ENCODE measurements at places on chromosomes 5 and 9.

GRCh38 chr5:169174923-169175322, 126.0 kb downstream of the SLIT3 start:
- DNase-seq = no peak

- DNase-seq = no peak
Observed at GRCh38 chr5:151107738-151108520, 27.1 kb upstream of the TNIP1 start.

DNA sequence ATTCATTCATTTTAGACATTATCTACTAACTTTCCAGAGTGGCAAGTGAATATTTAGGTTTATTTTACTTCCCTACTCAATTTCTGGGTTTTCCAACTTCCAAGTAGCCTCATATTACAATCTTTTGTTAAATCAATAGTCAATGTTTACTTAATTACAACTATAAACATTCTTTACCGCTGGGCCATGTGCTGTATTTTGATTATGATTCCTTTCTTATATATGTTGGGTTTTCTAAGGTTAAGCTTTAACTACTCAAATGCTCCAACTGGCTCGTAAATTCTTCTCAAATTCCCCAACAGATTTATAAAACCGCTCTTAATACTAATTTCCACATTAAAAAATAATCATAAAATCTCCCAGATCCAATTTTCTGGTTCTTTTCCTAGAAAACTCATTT, 110.1 kb upstream of the ABCA1 start:
- DNase-seq = no peak

DNA sequence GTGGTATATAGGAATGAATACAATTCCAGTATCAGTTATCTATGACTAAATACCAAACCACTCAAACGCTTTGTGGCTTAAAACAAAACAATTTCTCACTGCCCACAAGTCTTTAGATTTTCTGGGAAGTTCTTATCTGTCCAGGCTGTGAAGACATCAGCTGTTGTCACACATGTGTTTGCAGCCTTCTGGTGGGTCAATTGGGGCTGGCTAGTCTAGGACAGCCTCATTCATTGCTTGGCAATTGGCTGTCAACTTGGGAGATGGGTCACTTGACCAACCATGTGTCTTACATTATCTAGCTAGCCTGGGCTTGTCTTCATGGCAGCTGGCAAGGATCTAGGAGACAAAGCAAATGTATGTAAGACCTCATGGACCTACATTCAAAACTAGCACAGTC, 53.8 kb upstream of the PAPPA start:
- DNase-seq = no peak

DNA sequence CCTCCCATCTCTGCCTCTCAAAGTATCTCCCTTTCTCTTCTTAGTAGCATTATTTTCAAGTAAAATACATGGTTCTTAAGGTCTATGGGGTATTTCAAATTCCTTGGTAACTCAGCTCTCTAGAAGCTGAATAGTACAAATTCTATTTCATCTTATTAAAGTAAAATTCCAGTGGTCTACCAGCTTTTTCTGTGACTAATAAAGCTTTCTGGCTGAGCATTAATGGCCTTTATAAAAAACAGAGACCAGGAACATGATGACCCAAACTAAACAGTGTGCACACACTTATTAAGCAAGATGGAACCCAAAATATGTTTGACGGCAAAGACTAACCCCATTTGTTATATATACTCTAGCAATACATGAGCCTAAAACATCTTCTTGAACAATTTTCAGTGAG, 142.6 kb downstream of the OR2K2 start:
- no peak for DNase-seq

DNA sequence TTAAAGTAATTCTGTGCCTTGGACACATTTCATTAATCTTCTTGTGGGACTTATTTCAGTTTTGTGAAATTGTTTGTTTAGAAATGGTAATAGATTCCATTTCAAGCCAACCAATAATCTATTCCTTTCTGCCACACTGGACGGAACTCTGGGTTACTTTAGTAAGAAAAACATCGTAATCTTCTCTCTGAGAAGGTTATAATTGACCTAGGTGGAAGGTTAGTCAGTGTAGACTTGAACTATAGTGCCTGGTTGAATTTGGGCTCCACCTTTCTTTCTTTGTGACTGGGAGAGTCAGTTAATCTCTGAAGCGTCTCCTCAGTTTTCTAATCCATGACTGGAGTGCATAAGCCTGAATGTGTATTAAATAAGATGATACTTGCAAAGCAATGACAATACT, 89.7 kb upstream of the PRLR start:
- no peak for DNase-seq

DNA sequence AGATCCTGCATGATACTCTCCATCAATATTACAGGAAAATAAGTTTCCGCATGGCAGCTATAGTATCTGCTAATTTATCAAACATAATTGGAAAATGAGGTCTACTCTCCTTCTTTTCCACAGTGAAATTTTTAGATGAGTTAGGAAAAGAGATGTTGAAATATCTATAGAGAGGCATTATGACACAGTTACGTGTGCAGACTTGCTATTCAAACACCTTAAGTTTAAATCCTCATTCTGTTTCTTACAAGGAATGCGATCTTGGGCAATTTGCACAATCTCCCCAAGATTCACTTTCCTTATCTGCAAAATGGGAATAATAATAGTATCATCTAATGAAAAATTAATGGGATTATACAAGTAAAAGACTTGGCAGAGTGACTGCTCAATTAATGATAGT, 91.7 kb upstream of the SLCO6A1 start:
- no peak for DNase-seq

All from stimulated activated CD4-positive, alpha-beta T cell treated with anti-CD3 and anti-CD28 coated beads, Interleukin-1b, Interleukin-23, amount 100 ng/mL, for 48 hours (primary cell).